C1 segment of cervical spinal cord (tissue), 14 donors: ENCODE measurements at places on chromosomes 5 and 9.

DNA sequence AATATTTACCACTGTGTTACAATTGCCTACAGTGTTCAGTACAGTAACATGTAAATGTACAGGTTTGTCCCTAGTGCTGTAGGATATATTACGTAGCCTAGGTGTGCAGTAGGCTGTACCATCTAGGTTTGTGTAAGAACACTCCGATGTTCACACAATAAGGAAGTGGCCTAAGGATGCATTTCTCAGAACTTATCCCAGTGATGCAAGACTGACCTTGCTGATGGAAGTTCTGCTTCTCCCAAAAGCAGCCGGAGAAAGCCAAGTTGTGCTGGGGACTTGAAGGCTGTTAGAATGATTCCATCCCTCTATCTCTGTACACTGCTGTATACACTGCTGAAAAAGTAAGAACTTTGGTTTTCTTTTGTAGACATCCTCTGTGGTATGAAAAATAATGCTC is 21.6 kb downstream of the NEUROG1 start:
- no peak for DNase-seq

GRCh38 chr5:159888860-159889259 is 27.4 kb upstream of the ADRA1B start:
- DNase-seq = no peak

- DNase-seq = no peak
Measured at GRCh38 chr5:65034813-65035209, 266.1 kb downstream of the CWC27 start.

DNA sequence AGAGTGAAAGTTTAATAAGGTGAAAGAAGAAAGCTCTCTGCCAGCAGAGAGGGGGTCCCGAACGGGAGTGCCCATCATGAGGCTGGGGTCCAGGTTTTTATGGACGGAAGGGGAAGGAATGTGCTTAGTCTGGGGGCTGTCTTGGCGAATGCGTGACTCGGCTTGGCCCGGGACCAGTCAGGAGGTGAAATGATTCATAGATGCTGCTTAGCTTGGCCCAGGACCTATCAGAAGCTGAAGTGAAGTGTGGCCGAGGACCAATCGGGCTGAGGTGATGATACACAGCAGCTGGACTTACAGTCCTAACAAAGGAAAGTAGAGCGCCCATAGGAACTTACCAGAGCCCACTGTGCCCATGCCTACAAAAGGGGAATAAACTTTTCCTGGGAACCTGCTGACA is 3.9 kb upstream of the FKTN start:
- no peak for DNase-seq

DNA sequence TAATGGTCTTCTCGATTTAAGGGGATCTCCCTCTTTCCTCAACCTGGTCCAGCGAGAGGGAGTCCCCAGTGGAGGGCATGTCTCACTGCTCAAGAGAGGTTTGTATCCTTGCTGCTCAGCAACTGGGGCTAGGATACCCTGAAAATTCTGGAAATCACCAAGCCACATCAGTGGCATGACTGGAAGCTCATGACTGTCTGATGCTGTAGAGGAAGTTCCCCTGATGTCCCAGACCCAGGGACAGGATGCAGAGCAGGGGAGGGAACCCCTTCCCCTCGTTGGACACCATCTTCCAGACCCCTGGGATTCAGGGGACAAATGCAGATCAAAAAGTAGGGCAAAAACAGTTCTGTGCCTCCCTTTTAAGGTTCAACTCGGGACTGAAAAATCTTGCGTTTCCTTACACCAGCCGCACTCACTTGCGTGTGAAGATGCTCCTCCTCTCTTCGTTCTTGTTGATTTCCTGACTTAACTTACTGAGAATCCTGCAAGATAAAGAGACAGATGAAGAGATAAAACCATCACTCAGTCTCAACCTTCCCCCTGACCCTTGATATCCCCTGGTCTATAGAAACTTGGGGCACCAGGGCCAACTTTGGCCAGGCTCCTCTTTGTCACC is 22.1 kb downstream of the LCP2 start:
- DNase-seq = no peak

DNA sequence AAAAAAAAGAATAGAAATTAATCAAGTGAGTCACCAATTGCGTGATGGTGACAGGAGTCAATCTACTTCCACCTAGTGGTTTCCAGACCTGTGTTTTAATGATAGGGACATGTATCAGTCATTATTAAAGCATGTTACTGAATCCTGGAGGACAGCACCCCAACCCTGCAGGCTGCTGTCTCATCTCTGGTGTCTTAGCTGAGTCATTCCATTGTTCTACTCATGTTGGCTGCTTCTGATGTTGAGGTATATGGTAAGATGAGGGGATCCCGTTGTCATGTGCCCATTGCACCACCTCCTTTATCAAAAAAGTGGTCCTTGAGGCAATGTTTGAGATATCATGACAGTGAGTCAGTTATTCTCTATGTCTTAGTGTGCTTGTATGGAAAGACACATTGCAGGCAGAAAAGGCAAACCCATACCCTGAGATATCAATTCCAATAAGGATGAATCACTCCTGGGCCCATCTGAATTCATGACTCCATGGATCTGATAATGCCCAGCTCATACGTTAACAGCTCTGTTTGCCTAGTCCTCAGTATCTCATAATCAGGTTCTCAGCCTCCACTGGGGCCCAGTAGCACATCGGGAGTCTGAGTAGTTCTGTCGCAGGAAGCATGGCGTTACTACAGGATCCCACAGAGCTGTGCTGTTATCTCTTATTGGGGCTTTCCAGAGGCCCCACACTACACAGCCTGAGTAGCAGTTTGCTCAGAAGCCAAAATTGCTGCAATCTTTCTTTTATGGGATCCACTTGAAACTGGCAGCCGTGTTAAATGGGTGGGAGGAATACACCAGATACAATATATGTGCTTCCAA is 31.2 kb downstream of the HMGCS1 start:
- no peak for DNase-seq

- DNase-seq = no peak
Measured at GRCh38 chr5:98791898-98792580, 18.6 kb downstream of the RGMB start.

DNA sequence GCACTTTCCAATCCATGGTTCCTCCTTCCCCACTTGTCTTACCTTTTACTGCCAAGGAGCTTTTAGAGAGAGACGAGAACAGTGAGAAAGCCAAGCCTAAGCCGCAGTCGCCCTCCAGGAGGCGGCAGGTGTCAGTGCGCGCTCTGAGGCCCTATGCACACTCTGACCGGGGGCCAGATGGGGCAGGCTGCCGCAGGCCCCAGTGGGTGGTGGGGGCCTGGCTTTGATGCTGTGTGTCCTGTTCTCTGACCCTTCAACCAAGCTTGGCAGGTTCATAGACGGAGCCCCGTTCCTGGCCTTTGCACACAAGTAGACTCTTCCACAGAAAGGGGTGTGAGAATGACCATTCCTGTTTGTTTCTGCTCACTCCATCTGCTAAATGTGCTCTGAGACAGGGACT is 77.3 kb downstream of the WNK2 start:
- no peak for DNase-seq

- no peak for DNase-seq
Measured at GRCh38 chr5:103450333-103451061, 112.1 kb downstream of the NUDT12 start.

- DNase-seq = no peak
Measured at GRCh38 chr5:161277011-161277410, 269.5 kb downstream of the GABRB2 start.

- no peak for DNase-seq
Measured at GRCh38 chr5:144361406-144361805, 190.7 kb downstream of the KCTD16 start.

DNA sequence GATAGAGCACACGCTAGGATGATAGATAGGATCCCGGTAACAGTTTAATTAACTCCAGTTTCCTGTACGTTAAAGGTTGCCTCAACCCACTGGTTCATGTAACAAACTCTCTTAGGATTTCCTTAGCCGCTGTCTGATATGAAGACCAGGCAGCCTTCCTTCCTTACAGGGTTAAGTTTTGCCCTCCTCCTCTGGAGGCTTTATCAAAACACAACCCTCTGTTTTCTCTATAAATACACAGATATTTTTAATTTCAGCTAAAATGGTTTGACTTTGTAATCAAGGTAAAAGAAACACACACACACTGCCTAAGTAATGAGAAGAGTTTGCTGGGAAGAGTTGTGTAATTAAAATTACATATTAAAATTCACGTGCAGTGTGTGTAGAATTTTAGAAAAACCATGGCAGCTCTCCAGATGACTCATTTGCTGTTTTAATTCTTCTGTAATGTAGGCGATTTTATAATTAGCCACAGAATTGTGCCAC is 369.8 kb downstream of the CSNK1G3 start:
- no peak for DNase-seq

GRCh38 chr5:131323378-131323777 is 59.5 kb downstream of the CDC42SE2 start:
- DNase-seq = no peak

DNA sequence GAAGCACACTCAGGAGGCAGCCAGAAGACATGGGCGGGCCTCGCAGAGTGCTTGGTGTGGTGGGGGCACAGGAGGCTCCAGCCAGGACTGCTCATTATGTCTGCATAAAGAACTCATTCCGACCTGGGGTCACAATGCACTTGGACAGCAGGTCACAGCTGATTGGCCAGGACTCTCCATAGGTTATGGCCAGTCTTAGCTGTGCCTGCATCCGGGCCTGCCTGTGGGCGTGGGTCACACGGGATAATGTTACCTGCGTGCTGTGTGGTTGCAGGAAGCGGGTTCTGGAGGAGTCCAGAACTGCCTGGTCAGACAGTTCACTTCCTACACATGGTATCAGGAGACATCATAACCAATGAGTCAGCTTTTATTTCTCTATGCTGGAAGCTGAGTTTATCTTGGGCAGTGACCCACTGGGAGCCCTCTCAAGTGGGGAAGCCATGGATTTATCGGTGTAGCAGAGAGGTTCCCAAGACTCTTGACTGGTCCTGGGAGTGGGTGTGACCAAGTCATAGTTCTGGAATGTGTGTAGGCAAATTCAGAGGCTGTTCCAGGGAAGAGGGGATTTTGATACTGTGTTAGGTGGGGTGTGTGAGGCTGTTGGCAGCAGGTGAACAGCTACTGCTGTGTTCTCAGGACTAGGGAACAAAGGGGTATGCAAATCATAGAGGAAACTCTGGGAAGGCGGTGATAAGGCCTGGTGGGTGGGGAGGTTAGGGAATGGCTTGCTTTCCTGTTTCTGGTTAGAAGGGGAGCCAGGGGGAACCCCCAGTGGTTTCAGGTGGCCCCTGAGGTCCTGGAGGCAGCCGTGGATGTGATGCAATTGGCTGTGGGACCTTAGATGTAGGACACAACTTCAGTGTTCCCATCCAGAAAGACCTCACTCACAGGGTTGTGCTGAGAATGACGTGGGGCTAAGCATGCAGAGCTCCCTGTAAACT is 51.3 kb downstream of the ARHGEF37 start:
- no peak for DNase-seq

- no peak for DNase-seq
Measured at GRCh38 chr9:36891341-36891811, 142.7 kb downstream of the PAX5 start.
